ENCODE measurements at places on chromosomes 3 and 15.

- no peaks in the 10 kb centered on the region for H3K27me3 ChIP-seq
- no peaks in the 10 kb centered on the region for H3K4me1 ChIP-seq
- no peak for DNase-seq
- no peak overlapping the region for H3K4me3 ChIP-seq
- H3K36me3 ChIP-seq: no peaks in the 10 kb centered on the region
These were observed 318.7 kb upstream of the STT3B start for GRCh38 chr3:31213869-31214486.

DNA sequence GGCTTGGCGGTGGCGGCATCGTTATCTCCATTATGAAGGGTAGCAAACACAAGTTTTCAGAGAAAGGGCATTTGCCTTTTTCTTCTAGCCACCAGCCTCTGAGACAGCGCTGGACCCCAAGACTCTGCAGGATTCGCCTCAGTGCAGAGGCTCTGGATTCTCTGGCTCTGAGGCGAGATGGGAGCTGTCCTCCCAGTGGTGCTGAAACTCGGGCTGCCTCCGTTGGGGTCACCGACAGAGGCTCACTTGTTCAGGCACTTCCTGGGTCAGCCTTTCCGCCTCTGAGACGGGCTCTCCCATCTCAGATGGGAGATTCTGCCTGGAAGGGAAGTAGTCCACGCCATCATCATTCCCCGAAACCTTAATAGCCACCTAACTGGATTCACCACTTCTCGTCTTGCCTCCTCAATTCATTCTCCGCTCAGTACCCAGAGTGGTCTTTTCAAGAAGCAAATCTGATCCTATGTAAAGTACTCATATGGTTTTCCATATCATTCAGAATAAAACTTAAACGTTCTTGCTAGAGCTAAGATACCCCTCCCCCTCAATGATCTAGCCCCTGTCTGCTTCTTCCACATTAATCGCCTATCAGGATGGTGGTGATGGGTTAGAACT lies 76.9 kb downstream of the RHCG start:
- H3K4me3 ChIP-seq: no peak overlapping the region
- no peaks in the 10 kb centered on the region for H3K27me3 ChIP-seq
- H3K36me3 ChIP-seq: no peaks in the 10 kb centered on the region
- H3K4me1 ChIP-seq: no peaks in the 10 kb centered on the region

- H3K4me3 ChIP-seq: no peak overlapping the region
- H3K27ac ChIP-seq: no peak overlapping the region
- no peak for DNase-seq
- H3K4me1 ChIP-seq: no peaks in the 10 kb centered on the region
These were observed 3.5 kb upstream of the ST3GAL6 start for GRCh38 chr3:98759629-98760028.

DNA sequence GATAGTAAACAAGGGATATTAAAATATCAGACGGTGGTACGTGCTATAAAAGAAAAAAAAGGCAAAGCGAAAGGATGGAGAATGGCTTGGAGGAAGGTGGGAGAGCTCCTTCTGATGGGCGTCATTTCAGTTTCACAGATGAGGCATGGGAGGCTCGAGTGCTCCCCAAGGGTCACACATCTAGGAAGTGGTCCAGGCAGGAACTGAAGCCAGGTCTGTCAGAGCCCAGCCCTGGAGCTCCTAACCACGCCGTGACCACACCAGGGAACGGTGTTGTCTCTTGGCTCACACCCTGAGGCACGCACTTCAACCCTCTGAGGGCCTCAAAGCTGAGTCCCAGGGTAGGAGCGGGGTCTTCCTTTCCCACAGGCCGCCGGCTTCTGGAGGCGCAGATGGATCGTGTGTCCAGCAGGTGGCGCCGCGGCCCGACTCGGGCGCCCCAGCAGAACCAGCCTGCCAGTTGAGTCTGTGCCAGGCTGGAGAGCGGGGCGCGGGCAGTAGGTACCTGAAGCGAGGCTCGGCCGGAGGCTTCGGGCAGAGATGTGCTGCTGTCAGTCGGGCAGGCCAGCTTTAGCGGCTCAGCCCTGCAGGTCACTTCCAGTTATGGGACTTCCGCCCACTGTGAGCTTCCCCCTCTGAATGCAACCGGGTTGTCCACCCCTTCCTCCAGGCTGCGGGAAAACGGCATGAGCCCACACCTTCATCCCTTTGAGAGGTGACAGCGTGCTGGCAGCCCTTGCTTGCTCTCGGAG lies 68.1 kb downstream of the SLC6A1 start:
- no peaks in the 10 kb centered on the region for H3K36me3 ChIP-seq
- peak; percentile 73 for DNase-seq
- H3K4me3 ChIP-seq: peak overlapping the region; percentile 23
- no peaks in the 10 kb centered on the region for H3K4me1 ChIP-seq
- H3K27ac ChIP-seq: no peak overlapping the region
- no peaks in the 10 kb centered on the region for H3K27me3 ChIP-seq

- peak overlapping the region; percentile 8 for H3K27ac ChIP-seq
- 0 out of 2 replicates have a peak, but pooled peaks cover 2% of the 10 kb centered on the region for H3K36me3 ChIP-seq
- DNase-seq: peak; percentile 92
- no peaks in the 10 kb centered on the region for H3K27me3 ChIP-seq
These were observed 86.7 kb upstream of the OXTR start for GRCh38 chr3:8856071-8856470.

DNA sequence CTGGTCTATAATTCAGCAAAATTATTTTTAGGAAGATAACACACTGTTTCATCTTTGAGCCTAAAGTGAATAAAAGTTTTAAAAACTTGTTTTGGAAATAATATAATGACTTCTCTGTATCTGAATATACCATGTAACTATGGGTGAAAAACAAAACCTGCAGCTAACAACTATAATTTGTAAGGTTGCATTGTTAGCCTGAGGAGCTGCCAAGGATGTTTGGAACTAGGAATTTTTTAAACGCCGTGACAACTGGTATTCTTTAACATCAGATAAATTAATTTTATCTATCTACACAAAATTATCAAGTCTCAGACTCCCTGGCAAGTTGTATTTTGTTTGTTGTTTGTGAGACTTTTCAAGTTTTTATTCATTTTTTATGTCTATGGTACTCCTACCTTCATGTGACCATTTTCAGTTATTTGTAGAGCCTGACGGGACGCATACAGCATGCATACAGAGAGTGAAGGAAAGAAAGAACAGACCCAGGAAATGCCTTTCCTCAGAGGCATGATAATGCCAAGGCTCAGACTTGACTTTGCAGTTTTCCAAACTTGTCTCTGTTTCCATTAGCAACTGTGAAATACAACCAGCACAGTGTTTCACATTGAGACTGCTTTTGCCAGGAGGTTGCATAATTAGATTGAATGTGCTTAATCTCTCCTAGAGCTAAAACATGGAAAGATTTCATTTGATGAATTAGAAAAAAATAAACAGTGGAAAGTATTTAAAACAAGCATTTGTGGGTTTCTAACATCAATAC lies 60.8 kb upstream of the ARHGEF26 start:
- no peaks in the 10 kb centered on the region for H3K36me3 ChIP-seq
- no peaks in the 10 kb centered on the region for H3K27me3 ChIP-seq
- no peaks in the 10 kb centered on the region for H3K4me1 ChIP-seq
- H3K27ac ChIP-seq: no peak overlapping the region

- no peaks in the 10 kb centered on the region for H3K4me1 ChIP-seq
- H3K27ac ChIP-seq: no peak overlapping the region
- H3K4me3 ChIP-seq: no peak overlapping the region
- DNase-seq: peak; percentile 77
- H3K36me3 ChIP-seq: no peaks in the 10 kb centered on the region
- H3K27me3 ChIP-seq: no peaks in the 10 kb centered on the region
These were observed 3.9 kb upstream of the ACTL6A start for GRCh38 chr3:179558742-179559364.

Data from SJCRH30 (cell line).